ENCODE measurements at places on chromosomes 5 and 9.

GRCh38 chr9:33620738-33621439 lies 96.8 kb downstream of the ANKRD18B start:
- peak; percentile 90 for DNase-seq

DNA sequence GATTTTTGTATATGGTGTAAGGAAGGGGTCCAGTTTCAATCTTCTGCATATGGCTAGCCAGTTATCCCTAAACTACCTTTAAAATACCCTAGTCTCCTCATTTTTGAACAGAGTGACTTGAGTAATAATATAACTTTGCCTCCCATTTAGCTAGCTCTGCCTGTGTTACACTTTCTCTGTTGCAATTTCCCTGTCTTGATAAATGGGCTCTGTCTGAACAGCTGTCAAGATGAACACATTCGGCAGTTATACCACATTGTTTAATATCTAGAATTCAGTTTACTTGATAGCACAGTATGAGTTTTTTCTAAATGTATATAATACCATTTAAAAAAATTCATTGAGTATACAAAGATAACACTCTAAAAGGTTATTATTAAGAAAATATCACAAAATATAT lies 562.9 kb upstream of the FTMT start:
- DNase-seq, result no peak

DNA sequence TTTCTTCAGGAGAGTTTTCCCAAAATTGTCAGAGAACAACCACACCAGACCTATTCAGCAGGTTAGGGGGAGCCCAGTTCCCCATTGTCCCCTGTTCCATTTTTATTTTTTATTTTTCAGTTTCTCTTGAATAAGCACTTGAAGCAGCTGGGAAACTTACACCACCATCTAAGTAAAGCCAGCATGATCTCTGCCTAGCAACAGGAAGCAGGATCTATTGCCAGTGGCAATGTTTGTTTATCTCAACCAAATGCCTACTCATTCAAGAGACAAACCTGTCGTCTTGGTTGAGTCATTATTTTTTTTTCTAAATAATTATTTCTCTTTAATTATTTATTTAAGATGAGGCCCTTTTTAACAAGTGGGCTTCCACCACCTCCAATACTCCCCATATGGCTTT lies 379.3 kb downstream of the PLK2 start:
- peak; percentile 62 for DNase-seq

DNA sequence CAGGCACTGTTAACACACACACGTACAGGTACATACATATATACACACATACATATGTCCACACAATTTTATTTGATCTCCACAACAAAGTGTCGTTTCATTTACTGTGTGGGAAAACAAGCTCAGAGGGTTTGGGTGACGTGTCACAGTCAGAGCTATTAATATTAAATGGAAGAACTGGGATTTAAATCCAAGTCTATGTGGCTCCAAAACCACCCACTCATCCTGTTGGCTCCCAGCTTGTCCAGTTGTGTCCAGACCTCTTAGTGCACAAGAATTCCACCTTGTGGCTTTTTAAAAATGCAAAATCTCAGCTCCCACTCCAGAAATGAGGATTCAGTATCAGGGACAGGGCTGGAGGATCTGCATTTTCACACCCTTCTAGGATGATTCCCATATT lies 52.3 kb upstream of the PTPDC1 start:
- no peak for DNase-seq

- DNase-seq, result no peak
Measured at GRCh38 chr5:153559926-153560325, 69.5 kb downstream of the GRIA1 start.

DNA sequence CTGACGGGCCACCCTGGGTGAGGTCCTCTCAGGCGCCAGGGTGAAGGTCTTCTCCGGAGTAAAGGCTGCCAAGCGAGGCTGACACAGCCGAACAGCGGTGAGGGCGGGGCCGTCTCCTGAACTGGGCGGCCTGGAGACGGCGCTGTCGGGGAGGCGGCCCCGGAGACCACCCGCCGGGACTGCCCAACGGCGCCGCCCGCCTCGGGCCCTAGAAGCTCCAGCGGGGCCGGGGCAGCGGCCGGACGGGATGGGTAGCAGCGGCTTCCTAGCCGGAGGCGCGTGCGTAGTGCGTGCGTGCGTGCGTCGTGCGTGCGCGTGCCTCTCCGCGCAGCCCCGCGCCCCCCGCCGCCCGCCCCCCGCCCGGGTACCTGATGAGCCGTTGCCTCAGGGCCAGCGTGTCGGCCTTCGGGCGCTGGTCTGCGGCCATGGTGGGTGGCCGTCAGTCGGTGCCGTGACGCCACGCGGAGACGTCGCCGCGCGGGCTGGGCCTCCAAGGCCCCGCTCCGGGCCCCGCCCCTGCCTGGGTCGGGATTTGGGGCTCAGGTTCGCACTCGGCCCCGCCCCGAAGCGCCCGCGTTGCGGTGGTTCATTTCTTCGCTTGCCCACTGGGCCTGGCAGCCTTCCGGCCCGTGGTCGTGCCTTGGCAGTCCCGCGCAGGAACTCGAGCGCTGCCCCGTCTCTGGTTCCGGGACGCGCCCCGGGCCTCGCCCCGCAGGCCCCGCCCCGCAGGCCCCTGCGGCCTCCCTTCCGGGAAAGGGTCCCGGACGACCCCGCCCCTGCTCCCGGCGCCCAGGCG lies at the start of gene PHYKPL:
TSS of gene PHYKPL (minus strand) at position 679 of the 796 bp plus-strand sequence. CDS start at position 427, 252 bp downstream.
- peak; percentile 79 for DNase-seq

Data from islet precursor cell (in vitro differentiated cells).